ENCODE measurements at places on chromosomes 3 and 15.

- peak; percentile 10 for DNase-seq
These were observed 778.5 kb downstream of the NTRK3 start for GRCh38 chr15:87477737-87478686.

DNA sequence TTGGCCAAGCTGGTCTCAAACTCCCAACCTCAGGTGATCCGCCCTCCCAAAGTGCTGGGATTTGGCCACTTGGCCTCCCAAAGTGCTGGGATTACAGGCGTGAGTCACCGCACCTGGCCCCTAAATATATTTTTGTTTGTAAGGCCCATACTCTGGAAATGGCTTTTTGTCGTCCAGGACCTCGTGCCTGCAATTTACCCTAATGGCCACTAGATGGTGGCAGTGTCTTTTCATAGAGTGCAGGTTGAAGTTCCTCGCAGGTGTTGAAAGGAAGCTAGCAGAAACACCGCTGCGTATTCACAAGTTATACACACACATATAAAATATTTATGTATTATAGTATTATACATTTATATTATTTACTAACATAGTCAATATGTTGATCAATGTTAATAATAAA is 97.2 kb downstream of the LRTM1 start:
- DNase-seq, result no peak

DNA sequence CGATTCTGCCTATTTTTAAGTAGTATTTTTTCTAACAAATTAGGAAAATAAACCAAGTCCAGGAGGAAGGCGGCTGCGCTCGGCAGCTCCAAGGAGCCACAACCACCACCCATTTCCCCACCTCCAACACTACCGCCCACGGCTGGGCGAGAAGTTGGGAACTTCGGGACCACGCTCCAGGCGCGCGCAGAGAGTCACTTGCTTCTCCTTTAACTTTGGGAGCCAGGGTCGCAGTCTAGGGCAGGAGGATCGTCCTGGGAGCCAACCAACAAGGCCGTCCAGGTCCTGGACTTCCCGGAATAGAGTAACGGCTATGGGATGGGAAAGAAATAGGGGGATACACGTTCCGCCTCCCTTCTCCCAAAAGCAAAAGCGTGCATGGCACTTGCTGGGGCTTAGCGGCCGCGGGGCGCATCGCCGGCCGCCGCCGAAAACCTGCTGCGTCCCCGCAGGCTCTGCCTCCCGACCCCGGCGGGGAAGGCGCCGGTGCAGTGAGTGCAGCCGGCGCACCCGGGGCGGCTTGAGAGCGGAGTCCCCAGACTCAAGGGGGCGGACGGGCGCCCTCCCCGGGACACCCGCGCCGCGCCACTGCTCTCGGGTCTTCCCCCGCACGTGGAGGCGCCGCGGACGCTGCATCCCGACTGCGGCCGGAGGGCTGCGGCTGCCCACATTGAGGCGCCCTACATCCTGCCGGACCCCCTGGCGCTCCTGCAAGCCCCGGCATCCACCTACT is 699 bp downstream of the MEGF11 start:
- DNase-seq, result no peak

DNA sequence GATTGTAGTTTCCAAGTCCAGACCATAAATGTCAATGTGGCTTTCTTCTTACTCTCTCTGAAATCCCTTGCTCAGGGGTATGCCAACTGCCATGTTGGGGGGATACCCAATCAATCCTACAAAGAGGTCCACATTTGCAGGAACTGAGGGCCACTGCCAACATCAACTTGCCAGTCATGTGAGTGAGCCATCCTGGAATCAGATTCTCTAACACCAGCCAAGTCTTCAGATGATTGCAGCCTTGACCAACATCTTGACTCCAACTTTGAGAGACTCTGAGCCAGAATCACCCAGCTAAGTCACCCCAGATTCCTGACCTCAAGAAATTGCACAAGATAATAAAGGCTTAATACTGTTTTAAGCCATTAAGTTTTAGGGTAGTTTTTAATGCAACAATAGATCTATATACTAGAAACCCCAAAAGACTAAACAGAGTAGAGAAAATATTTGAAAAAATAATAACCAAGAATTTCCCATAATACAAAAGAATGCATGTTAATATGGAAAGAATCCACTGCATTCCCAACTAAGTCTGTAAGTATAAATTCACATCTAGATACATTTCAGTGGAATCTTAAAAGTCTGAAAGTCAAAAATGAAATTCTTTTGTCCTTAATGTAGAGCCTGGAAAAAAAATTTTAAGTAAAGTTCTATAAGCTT is 22.4 kb downstream of the ISG20 start:
- no peak for DNase-seq

- no peak for DNase-seq
These were observed 24.8 kb downstream of the SEC22A start for GRCh38 chr3:123226549-123226948.

DNA sequence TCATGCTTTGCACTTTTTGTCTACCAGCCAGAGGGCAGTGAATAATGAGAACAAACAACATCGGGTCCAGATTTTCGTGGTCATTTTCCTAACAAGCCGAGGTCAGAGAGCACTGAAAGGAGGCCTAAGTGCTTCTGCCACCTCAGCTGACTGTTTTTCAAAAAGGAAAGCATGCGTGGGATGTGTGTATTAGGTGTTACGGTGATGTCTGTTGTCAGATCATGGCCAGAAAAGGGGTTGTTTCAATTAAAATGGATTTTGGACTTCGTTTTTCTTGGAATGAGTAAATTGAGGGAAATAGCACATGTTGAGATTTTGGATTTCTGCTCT is 99.5 kb downstream of the APBA2 start:
- DNase-seq, result no peak

DNA sequence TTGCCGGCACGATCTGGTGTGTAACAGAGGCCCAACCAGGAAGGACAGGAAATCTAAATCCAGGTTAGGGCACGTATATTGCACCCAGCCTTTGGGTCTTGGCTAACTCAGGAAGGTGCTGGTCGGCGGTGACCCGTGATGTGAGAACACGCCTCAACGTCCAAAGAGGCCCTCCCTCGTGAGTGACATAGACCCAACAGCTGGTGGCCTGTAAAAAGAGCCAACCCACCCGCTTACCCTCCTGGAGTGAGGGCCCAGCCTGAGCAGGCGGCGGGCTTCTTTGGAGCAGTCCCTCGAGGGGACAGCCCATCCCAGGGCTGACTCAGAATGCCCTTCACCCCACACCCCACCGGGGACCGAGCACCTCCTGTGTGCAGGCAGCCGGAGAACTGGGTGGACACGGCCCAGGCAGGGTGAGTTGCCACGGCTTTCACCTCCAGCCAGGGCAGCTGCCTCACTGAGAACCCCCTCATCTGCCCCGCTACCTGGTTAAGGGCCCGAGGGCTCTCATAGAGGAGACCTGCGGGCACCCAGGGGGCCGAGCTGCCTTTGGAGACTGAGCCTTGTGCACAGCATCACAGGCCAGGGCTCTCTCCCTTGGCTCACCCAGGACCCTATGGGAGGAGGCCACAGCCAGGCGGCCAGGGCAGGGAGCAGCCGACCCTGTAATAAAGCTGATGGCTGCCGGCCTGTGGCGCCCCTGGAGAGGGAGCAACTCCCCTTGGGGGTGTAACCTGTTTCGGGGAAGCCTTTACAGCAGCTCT is 41.8 kb downstream of the ZNF710 start:
- no peak for DNase-seq

DNA sequence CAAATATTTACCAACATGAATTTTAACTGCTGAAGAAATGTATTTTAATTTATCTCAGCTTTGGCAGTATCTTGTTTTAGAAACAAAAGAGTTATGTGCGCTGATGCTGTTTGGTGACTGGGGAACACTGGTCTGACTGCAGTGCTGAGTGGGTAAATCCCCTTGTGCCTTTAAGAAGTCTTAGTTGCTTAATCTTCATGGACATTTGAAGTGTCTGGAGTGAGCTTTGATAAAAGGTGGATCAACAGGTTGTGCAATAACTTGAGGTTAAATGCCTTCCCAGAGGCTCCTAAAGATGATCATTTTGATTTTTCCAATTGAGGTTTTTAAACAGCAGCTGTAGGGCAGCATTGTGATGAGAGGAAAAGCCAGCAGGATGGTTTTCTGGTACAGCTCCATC is 68.7 kb downstream of the TP63 start:
- DNase-seq, result no peak

GRCh38 chr3:52670621-52671521 is 14.8 kb downstream of the PBRM1 start:
- DNase-seq, result no peak

DNA sequence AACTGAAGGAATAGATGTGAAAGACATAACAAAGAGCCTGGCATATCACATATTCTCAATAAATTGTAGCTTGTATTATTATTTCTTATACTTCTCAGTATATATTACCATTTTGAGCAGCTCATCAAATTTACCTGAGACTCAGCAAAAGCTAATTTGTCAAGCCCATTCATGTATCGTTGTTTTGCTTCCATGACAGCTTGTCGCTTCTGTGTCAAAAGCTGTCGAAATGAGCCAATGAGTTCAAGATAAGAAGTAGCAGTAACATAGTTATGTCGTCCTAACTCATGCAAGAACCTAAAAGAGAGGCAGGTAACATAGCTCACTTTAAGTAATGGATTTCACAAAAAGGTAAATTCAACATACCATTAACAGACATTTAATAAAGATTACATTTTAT is 93.8 kb upstream of the ASB14 start:
- no peak for DNase-seq

GRCh38 chr15:60518511-60518910 is 39.6 kb upstream of the ICE2 start:
- DNase-seq, result no peak

- no peak for DNase-seq
These were observed 91.0 kb downstream of the XRN1 start for GRCh38 chr3:142356818-142357217.

DNA sequence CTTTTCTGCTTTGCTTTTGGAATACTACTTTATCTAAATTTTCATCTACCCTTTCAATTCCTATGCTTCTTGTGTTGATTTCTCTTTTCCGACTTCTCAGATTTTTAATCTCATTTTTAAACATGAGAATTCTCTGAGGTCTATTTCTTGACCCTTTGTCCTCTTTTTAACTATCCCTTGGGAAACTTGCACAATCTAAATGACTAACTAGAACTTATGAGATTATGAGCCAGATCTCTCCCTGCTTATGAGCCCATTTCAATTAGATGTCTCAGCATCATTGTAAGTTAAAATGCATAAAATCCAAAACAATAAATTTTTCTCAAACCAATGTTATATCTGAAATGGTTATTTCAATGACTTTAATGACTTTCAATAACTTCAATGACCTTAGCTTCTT is 296.9 kb upstream of the AGTR1 start:
- DNase-seq, result no peak

GRCh38 chr3:124303305-124303910 is 311.5 kb upstream of the ROPN1 start:
- no peak for DNase-seq

DNA sequence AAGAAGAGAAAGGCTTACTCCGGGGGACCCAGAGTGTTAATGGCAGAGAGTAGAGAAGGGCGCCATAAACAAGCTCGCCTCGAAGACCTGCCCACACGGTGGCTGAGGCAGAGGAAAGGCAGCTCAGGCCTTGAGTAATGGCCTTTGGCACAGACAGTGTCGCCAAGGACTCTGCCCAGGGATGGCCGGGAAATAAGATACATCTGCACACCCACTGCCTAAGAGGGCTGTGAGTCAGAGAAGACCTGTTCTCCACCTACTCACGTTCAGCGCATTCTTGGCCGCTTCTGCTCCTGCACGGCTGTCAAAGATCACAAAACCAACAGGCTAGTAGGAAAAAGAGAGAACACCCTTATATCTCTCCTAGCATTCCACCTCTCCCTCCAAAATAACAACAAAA is 26.2 kb downstream of the RBPMS2 start:
- DNase-seq, result no peak

- no peak for DNase-seq
These were observed 384.7 kb downstream of the PDCD6IP start for GRCh38 chr3:34183114-34183513.

DNA sequence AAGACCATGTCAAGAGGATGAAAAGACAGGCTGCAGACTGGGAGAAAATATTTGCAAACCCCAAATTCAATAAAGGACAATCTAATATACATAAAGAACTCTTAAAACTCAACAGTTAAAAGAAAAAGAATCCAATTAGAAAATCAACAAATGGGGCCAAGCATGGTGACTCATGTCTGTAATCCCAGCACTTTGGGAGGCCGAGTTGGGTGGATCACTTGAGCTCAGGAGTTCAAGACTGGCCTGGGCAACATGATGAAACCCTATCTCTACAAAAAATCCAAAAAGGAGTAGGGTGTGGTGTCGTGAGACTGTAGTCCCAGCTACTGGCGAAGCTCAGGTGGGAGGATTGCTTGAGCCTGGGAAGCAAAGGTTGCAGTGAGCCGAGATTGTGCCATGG is 57.6 kb downstream of the ANP32A start:
- no peak for DNase-seq

DNA sequence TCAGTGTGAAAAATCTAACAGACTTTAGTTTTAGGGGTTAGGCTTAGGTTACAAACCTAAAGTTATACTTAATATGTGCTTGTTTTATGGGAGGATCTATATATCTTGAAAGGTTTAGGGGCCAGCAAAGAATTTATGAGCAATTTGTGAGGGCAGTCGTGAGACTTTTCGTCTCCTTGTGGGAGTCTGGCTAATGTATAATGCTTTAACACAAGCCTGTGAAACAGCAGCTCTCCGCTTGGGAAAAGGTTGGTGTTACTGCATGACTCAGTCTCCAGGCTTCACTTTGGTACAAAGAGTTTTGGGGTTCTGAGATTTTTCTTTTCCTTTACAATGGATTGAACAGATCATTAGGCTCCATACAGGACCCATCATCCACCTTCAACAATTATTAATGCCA is 79.0 kb upstream of the MFGE8 start:
- DNase-seq, result no peak

GRCh38 chr15:66746231-66746605 is 44.2 kb downstream of the SMAD6 start:
- DNase-seq, result no peak

DNA sequence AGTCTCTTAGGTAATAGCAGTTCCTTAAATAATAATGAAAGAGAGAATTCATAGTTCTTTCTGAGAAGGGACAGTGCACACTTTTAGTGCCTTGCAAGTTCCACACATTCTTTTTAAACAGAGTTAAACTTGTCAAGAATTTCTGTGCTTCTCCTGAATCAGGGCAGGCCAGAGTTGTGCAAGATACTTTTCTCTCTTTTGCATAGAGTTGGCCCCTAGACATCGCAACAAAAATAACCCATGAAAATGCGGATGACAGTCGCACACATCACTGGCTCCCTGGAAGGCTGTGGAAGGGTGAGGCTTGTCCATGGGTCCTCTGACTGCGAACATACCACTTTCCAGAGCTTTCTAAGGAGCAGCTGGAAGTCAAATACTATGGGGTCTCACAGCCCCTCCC is 40.1 kb downstream of the FBLN2 start:
- DNase-seq, result no peak

GRCh38 chr3:105495021-105495420 is 128.3 kb downstream of the ALCAM start:
- no peak for DNase-seq

DNA sequence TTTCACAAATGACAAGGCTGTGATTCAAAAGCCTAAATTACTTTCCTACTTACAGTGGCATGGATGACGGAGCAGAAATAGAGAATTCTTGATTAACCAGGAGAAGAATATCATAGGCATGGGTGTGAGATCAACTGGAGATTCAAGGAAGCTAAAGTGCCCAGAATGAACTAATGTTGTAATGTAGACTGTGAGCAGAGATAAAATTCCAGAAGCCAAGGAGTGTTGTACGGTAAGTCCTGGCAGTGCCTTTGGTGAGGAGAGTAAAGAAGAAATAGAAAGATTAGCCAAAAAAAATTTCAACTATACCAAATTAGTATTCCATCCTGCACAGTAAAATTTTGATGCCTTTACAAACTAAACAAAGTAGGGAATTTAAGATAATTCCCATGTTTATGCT is 75.9 kb downstream of the ZBTB20 start:
- no peak for DNase-seq

- DNase-seq, result no peak
These were observed 869.2 kb downstream of the IGSF11 start for GRCh38 chr3:118165413-118165812.
